CD4-positive, alpha-beta T cell treated with Interleukin-17A for 1 hour (primary cell): ENCODE measurements at places on chromosomes 11 and 22.

DNA sequence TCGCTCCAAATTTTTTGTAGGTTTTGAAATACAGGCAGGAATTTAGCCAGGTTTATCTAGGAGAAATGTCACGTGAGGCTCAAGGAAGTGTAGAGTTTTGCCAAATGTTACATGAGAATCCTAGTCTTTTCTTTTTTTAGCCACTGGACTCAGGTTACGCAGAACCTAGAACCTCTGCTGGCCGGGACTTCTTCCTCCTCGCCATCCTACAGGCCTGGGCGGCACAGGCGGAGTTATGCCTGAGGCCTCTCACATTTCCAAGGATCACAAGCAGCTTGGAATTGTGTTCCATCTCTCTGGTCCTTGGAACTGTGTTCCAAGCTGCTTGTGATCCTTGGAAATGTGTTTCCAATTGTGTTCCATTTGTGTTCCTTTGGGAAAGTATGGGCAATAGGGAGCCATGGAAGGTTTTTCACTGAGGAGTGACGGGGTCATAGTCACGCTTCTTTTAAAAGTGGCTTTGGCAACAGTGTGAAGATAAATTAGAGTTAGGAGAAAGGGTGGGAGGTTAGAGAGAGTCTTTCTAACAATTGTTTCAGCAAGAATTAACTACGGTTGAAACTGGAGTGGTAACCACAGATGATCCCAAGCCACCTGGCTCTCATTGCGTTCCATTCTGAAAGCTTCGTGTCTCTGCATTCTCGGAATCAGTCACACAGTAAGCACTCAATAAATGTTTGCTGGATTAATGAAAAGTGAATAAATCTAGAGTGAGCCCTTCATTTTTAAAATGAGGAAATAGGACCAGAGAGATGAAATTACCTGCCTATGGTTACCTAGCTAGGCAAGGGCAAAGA is 12.5 kb upstream of the POU2AF1 start:
- DNase-seq, result no peak

DNA sequence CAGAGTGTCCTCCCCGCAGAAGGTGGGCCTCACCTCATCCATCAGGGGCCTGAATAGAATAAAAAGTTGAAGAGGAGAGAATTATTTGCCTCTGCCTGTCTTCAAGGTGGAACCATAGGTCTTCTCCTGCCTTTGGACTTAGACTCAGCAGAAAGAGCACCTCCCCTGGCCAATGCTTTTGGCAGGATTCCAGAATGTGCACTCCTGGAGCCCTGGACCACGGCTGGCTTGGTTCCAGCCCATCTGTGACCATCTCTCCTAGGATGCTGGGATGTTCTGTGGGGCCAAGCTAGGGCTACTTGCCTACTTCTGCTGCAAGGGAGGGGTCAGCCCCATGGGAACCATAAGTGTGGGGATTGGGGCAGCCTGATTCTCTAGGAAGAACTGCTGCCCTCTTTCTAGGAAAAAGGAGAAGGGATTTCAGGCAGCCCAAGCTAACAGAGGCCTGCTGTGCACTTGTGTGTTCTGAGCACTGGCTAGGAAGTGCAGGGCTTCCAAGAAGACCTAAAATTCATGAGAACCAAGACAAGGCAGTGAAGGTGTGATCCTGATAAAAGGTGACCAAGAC is 32.2 kb upstream of the SHANK2 start:
- no peak for DNase-seq

GRCh38 chr11:2592559-2593392 is 107.0 kb downstream of the KCNQ1OT1 start:
- no peak for DNase-seq

DNA sequence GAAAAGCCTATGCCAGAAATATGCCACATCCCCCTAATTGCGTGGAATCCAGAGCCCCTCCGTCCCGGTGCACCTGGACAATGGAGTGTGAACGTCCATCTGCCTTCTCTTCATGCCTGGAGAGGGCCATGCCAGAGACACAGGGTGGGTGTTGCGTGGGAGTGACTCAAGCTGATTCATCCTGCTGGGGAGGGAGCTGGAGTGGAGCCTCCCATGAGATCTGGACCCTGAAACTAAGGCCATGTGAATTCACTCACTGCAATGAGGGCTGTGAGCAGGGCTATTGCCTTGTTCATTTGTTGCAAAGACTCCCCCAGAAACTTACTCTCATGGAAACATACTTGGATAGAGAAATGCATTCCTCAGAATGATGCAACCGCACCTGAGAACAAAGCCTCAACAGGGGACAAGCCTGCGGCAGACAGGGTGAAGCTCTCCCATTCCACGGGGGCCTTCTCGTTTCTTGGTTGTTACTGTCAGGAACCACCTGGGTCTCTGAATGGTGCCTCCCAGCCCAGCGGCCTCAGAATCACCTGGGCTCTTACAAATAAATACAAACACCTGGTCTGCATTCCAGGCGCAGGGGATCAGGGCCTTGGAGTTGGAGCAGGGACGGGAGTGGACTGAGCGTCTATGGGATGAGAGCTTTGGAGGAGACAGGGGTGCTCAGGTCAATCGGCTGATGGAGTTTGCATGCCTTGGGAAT is 1031.2 kb downstream of the BRD1 start:
- DNase-seq, result no peak

DNA sequence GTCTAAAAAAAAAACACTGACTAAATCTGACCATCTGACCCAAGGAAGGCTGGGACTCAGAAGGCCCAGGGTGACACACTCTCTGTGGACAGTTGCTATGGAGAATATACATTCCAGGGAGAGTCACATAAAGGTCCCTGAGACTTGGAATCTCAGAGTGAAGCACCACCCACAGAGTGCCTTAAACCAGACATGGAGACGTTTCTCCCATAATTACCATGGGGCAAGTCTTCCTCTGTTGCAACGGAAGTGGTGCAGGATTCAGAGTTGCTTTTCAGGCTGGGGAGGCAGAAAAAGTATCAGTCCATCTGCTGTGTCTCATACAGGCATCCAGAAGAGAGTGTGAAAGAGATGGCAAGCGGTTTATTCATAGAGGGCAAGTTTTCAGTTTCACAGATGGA is 58.7 kb upstream of the SLN start:
- DNase-seq, result no peak

GRCh38 chr11:36657610-36658267 is 59.7 kb upstream of the RAG2 start:
- DNase-seq, result no peak

DNA sequence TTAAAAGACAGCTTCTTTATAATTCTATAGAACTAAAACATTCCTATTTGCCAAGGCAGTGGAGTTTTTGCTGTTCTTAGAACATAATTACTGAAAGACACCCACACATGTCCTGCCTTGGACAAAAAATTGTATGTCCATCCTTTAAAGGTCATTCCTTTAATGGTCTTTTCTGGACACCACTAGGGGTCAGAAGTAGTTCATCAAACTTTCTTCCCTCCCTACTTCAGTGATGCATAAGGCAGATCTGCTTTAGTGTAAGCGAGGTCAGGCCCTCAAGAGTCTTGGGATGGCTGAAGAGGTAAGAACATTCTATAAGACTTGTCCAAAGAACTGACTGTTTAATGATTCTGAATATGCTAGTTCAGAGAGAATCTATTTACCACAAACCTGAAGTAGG is 4.3 kb upstream of the OR51V1 start:
- no peak for DNase-seq

- no peak for DNase-seq
Observed at GRCh38 chr22:47067321-47067890, 305.0 kb downstream of the TBC1D22A start.

DNA sequence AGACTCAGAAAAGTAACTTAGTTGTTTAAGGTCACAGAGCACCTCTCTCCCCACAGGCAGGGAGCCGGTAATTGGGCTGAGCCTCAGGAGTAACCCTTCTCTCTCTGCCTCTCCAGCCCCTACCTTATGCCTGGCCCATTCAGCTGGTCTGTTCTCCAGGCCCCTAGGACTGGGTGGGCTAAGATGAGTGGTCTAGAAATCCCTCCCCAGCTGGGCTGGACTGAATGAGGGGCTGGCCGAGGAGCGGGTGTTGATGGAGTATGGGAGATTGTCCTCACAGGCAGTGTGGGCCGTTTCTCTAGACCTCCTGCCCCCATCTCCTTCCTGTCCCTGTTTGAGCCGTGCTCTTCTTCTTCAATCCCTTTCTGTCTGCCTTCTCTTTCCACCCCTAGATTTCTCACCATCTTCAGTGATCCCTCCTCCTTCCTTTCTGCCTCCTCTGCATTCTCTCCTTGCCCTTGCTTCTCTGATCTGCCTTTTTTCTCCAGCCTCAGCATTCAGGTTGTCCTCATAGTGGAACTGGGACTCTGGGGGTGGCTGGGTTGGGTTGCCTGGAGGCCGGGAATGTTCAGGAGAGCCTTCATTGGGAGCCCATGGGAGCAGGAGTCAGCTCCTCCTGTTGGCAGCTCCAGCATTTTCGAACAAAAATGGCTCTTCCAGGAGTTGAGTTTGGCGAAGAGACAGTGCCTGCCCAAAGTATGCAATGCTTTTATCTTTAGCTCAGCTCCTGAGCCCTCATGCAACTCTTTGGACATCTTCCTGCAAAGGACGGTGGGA is 7.6 kb downstream of the ST3GAL4 start:
- no peak for DNase-seq

DNA sequence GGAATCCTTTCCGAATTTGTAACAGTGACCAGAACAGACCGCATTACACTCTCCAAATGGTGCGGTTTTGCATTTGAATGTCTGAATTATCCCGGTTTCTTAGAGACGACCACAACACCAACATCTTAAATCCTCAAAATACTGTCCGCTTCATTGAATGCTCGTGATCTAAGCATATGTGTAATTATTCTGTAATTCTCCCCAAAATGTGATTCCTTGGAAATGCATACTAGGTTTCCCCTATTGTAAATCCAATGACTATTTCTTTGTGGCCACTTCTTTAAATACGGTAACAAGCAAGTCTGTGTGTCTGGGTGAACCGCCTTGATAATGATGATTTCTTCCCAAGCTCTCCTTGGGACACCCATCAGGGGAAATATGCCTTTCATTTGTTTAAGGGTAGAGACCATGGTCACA is 87.3 kb upstream of the DBX1 start:
- no peak for DNase-seq

DNA sequence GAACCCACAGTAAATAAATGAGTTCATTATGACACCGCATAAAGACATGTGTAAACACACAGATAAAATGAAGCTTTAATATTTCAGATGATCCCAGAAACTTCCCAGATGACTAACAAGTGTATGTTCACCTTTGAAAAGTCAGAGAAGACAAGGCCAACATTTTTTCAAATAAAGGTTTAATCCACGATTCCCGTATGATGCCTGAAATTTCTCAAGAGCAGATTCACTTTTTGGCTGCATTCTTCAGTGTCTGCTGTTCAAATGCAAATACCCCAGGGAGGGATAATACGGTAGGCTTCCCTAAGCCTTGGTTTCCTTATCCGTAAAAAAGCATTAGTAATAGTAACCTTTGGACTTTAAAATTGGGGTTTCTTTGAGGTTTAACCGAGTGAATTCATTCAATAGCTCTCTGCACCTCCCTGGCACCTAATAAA is 62.5 kb downstream of the SYTL2 start:
- no peak for DNase-seq

DNA sequence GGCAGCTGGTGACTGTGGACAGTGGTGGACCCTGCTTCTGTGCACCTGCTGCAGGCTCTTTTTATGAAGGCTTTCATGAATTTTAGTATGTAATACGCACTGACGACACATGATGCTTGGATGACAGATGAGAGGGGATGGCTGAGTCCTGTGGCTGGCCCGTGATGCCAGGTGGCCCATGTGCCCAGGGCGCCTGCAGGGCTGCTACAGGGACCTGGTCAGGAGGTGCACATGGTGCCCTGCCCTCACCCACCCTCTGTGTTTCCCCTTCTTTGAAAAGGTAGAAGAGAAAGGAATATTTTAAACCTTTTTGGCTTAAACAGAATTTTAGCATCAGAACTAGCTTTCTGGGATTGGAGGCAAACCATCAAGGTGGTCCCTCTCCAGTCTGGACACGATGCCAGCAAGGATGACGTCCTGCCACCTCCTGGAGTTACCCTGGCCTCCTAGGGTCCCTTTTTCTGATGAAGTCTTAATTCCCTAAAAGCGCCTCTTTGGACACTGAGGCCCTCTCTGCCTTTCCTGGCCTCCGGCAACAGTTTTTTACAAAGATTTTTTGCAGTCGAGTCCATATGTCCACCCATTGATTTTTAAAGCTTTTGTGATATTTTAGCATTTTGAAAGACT is 5.4 kb upstream of the RANBP1 start:
- DNase-seq, result no peak

- no peak for DNase-seq
Observed at GRCh38 chr11:75850787-75851186, 35.8 kb downstream of the UVRAG start.

DNA sequence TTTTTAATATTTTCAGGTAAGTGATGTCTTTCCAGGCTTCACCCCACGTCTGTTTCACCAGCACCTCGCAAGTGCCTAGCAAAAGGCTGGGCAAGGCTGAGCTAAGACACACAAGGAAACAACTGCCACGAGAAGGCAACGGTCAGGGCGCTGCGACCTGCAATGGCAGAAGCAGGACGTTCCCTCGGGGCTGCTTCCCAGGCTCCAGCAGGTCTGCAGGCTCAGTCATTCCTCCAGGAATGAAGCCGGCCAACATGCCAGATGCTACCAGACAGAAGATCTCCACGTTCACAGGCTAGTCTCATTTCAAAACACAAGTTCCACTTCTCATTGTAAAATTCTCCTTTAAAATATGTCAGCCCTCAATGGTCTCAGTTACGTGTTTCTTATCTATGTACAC is 45.5 kb downstream of the CELSR1 start:
- no peak for DNase-seq

DNA sequence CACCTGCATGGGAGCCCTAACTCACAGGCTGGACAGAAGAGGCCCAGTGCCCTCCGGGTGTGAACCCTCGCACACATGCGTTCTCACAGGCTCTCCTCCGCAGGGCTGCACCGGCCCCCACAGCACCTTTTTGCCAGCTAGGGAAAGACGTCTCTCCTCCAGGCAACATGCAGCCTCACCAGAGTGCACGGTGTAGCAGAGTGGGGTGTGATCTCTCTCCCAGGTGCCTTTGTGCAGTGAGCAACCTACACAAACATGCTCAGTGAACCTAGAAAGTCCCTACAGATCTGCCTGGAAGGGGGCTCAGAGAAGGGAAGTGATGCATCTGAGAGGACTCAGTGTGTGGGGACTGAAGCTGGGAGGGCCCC is 3.7 kb upstream of the CARNS1 start:
- DNase-seq, result no peak

DNA sequence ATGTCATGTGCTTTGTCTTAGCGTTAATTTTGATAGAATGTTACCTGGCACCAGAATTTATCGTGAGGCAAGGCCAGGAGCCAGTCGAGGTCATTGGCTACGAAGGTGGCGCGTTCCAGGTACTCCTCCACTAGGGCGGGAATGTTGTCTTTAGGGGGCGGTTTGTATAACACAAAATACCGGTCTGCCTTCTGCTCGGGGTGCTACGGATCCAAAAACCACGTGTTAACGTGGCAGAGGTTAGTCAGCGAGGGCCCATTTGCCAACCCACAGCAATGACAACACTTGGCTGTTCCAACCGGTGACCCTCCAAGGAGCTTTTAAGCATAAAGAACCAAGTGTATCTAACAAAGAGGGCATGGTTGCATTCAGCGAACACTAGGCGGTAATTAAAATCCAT is 12.5 kb downstream of the ASCC2 start:
- DNase-seq, result no peak

GRCh38 chr22:49227670-49228069 is 600.0 kb downstream of the BRD1 start:
- DNase-seq, result no peak
